Activated T-cell treated with anti-CD3 and anti-CD28 coated beads for 1 hour (primary cell): ENCODE measurements at places on chromosomes 4 and X.
A peak's percentile ranks its signal among the peaks of the same experiment; 100 is the strongest.

DNA sequence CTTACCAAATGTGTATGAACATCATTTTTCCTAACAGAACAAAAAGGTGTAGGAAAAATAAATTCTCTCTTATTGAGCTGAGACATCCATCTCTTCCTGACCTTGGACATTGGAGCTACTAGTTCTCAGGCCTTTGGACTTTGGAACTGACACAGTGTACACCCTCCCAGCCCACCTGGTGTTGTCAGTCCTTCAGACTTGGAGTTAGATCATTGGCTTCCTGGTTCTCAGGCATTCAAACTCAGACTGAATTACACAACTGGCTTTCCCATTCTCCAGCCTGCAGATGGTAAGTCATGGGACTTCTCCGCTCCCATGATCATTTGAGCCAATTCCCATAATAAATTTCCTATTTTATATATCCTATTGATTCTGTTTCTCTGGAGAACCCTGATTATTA is 84.8 kb upstream of the EDNRA start:
- DNase-seq: no peak

DNA sequence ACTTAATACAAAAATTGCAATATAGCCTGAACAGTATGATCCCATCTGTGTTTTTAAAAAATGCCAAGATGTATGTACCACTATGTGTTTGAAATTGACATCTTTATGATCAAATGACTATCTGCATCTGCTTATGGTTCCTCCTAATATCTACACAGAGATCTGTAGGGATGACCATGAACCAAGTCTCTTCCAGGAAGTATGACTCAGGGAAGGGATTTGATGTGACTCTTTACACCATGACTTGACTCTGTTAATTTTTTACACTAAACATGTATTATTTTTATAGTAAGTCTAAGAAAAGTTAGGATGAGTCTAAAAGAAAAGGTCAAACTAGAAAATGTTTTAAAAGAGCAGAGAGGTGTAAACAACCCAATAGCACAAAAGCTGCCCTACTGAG is 164.0 kb downstream of the SH3KBP1 start:
- no peak for DNase-seq

- DNase-seq: peak; percentile 91
Measured at GRCh38 chr4:1684506-1685234, 557 bp upstream of the FAM53A start.

DNA sequence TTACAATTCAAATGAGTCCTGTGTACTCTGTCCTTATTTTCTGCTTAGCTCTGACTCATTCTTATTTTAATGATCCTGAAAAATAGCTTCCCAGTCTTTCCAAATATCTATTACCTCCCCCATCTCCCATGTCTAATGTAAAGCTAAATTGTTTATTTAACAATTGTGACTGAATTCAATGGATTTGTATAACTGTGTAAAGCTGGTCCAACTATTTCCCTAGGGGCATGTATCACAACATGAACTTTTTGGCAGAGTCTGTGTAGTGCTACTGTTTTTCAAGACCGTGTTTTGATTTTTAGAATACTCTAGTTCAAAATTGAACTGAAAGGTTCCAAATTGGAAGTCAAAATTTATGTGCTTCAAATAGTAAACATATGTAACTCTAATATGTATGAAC is 67.8 kb downstream of the SPCS3 start:
- DNase-seq: no peak

DNA sequence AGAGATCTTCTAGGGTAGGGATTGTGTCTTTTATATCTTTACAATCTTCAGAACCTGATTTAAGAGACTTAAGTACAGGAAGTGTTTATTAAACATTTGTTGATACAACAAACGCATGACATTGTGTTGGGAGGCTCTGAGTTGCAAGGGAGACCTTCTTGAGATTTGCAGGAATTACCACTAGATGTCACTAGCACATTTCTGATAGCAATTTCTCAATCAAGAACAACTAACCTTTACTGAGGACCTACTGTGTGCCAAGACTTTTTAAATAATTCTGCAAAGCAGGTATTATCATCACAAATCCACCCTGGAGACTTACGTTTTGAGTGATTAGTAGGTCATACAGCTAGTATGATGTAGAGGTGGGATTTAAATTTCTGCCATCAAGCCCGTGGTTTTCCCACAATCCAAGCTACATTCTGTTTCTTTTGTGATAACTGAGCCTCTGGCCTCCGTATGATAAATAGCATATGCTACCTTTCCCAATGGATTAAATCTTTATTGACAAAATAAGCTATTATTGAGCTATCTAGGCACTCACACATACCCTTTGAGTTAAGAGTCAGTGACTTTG is 986.0 kb downstream of the CCSER1 start:
- no peak for DNase-seq

- no peak for DNase-seq
Measured at GRCh38 chrX:129934952-129935351, 29.0 kb downstream of the UTP14A start.

- DNase-seq: no peak
Measured at GRCh38 chrX:70043685-70044084, 6.1 kb downstream of the AWAT2 start.

DNA sequence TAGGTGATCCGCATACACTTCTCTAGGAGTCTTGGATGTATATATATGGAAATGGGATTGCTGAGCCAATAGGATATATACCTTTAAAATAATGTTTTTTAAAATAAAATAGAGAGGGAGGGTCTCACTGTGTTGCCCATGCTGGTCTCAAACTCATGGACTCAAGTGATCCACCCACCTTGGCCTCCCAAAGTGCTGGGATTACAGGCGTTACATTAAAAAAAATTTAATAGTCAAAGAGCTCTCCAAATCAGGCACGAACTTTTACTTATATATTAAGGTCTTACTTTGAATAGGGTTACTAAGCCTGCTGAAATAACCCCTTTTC is 109.0 kb downstream of the GNL3L start:
- no peak for DNase-seq

DNA sequence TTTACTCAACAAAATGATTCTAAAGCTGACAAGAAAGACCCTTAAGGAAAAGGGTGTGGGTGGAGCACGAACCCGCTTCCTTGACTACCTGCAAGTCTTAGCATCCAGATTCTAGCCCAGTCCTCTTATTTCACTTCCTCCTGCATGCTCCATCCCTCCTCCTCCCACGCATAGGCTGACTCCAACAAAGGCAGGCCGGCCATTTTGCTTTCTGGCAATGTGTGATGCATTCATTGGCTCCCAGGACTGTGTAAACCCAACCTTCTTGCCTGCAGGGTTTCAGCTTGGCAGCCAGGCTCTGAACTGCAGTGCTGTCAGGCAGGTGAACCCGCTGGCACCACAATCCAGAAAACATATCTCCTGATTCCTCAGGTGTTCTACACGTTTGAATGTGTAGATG is 39.3 kb downstream of the RTL9 start:
- no peak for DNase-seq

DNA sequence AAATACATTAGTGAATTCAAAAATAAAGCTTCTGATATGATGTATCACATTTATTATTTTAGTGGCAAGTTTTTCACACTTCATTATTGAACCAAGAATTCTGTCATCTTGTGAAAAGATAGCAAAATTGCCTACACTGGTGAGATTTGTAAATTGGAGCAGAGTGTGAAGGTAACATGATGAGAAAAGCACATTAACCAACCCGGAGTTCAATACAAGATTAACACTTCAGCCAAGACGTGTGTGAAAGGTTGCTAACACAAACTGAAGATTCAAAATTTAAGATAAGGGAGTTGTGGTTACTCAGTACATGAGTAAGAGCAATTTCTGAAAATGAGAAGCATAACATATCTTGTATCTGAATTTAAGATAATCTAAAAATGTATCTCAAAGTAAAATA is 346.7 kb downstream of the PDHA2 start:
- no peak for DNase-seq

DNA sequence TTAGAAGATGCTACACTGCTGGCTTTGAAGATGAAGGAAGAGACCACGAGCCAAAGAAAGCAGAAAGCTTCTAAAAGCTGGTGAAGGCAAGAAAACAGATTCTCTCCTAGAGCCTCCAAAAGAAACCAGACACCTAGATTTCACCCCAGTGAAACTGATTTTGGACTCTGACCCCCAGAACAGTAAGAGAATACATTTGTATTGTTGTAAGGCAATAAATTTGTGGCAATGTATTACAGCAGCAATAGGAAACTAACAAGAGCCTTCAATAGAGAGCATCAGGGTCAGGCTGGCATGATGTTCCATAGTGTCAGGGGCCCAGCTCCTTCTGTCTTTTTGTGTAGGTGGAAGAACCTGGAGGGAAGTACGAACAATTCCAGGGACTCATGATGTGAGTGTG is 6.0 kb upstream of the TEC start:
- DNase-seq: no peak

DNA sequence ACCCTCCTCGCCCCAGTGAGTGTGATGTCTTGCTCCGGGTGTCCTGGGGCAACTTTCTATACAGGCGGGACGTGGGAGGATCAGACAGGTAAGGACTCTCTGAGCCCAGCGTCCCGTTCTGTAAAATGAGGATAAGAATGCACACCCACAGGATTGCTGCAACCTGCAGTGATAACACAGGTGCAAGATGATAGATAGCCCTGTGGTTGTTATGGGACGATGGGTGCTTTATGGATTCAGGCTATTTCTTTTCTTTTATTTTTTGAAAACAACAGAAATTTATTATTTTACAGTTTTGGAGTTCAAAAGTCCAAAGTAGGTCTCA is 28.6 kb downstream of the BEX3 start:
- no peak for DNase-seq

GRCh38 chr4:57104706-57105560 is 5.3 kb downstream of the IGFBP7 start:
- no peak for DNase-seq

GRCh38 chrX:155070038-155070437 is 898 bp downstream of the CMC4 start:
- no peak for DNase-seq
